Naive B cell (primary cell): ENCODE measurements at places on chromosomes 4 and X. TPM values are rescaled to one million over a fixed set of nuclear protein-coding genes. Genes with fewer than 3 reads are reported as not detected.

DNA sequence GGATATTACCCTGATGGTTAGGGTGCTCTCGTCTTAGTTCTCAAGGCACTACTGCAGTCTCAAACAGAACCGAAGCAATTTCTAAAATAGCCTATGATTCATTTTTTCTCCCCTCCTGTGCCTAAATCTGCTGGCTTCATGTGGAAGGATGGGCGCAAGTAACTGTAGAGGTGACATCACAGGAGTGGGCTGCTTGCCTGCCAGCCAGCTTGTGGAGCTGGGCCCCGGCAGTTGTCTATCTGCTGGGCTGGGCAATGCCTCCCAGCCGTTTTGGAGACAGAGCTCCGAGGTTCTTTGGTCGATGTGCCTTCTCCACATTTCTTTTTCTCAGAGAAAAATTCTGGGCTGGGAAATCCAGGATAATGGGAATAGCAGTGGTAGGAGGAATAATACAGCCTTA is 34.3 kb upstream of the CITED1 start:
- DNase-seq, result no peak

DNA sequence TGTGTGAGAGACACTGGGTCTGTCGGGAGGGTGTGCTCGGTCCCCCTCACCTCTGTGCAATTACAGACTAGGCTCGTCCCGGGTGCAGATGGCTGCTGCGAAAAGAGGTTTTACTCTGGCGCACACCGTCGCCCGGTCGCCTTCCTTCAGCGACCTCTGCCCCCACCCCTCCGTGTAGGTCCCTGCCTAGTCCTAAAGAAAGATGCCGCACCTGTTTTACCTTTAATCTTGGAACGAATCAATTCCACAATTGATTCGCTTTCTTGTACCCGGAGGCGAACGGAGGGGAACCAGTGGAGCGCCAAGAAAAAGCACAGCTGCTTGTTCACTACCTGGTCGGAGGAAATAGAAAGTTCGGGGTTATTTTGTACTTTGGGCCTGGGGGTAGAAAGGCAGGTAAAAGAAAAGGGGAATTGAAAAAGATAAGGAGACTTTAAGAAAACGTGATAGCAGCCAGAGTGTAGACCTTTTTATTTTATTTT is 1.2 kb downstream of the NPNT start:
- DNase-seq, result no peak

DNA sequence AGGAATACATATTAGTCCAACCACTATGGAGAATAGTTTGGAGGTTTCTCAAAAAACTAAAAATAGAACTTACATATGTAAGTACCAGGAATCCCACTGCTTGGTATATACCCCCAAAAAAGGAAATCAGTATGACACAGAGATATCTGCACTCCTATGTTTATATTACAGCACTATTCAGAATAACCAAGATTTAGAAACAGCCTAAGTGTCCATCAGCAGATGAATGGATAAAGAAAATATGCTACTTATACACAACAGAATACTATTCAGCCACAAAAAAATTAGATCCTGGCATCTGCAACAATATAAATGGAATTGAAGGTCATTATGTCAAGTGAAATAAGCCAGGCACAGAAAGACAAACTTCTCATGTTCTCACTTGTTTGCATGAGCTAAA is 27.5 kb upstream of the ABCG2 start:
- no peak for DNase-seq

Gene ZNF718
- 10.2 TPM for polyA plus RNA-seq

DNA sequence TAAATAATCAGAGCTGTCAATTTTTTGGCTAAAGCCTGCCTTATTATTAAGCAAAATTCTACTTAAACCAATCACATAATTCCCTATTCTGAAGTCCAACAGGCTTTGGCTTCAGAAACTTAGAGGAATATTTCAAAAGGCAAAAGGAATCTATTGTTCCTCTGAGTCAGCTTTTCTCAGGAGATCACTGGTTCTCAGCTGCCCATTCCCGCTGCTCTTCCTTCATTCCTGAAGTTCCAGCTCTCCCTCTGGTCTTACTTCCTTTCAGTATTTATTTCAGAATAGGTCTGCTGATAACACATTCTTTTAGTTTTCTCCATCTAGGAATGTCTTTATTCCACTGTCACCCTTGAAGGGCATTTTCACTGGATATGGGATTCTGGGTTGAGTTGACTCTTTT is 133.7 kb downstream of the SOWAHB start:
- DNase-seq, result no peak

DNA sequence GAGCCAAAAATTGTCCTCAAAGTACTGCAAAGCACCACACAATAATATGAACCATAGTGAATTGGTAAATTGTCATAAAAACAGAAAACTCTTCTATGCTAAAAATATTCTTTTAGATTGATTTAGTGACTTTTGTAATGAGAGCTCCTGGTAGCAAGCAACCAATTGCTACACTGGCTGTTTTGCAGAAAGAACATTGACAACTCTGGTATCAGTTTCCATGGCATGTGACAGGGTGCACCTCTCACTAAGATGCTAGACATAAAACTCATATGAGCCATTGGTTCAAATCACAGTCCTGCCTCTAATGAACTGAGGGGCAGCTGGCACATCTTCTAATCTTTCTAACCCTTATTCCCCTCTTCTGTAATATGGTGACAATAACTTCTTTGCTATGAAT is 212.2 kb downstream of the HS3ST1 start:
- DNase-seq, result no peak
